ENCODE measurements at places on chromosomes 16 and 17. TPM values are rescaled to one million over a fixed set of nuclear protein-coding genes. Genes with fewer than 3 reads are reported as not detected.

Gene C17orf78
- not detected for polyA plus RNA-seq

Gene SEZ6L2
- not detected for polyA plus RNA-seq

Gene KRTAP4-5
- polyA plus RNA-seq, result not detected

GRCh38 chr17:45355087-45355486 is 38.3 kb upstream of the MAP3K14 start:
- no peak for DNase-seq

Gene HOXB9
- polyA plus RNA-seq, result not detected

All from CD4-positive, alpha-beta memory T cell (primary cell).